ENCODE measurements at places on chromosomes 1 and 21.

DNA sequence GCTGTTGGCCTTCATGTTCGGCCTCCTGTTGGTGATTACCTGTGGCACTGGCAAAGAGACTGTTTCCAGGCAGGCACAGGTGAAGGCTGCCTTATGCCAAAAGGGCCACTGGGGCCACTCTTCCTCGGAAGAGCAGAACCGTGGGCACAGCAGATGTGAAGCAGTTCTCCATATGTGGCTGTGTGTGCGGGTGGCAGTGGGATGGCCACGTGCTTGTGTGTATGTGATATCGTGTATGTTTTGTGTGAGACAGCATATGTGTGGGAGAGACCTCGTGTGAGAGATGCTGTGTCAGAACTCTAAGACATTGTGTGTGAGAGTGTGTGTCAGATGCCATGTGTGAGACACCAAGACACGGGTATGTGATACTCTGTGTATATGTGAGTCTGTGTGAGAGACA, 53.4 kb upstream of the KDM4A start:
- DNase-seq, result no peak

DNA sequence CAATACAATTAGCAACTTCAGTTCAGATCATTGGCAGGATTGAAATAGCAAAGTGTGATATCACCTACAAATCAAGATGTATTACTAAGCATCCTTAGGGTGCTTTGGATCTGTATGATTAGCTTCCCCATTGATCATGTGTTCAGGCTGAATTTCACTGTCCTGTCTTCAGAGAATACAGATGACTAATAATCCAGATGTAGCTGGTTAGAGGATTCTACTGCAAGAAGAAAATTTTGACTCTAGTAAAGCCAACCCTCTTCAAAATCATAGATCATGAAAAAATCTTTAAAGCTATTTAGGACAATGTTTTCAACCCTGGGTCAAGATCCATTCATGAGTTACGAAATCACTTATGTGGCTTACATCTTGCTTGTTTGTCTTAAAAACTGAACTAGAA, 184.4 kb downstream of the PTGER3 start:
- peak; percentile 59 for DNase-seq

DNA sequence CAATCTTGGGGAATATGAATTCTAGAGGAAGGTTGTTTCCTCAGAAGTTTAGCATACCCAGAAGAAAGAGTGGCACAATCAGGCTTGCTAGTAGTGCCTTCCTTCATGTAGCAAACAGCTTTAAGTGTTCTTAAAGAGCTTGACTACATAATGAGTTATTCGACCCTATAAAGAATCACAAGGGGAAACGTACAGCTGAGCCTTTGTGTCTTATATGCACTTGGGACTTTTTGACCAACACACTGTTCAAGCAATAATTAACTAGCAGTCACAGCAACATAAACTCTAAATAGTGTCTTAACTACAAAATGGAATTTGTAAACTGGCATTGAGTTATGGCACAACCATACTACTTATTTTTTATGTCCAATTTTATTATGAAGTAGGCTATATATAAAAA, 86.1 kb downstream of the TTLL7 start:
- DNase-seq, result no peak

GRCh38 chr1:51568231-51568935, 48.5 kb upstream of the OSBPL9 start:
- no peak for DNase-seq

DNA sequence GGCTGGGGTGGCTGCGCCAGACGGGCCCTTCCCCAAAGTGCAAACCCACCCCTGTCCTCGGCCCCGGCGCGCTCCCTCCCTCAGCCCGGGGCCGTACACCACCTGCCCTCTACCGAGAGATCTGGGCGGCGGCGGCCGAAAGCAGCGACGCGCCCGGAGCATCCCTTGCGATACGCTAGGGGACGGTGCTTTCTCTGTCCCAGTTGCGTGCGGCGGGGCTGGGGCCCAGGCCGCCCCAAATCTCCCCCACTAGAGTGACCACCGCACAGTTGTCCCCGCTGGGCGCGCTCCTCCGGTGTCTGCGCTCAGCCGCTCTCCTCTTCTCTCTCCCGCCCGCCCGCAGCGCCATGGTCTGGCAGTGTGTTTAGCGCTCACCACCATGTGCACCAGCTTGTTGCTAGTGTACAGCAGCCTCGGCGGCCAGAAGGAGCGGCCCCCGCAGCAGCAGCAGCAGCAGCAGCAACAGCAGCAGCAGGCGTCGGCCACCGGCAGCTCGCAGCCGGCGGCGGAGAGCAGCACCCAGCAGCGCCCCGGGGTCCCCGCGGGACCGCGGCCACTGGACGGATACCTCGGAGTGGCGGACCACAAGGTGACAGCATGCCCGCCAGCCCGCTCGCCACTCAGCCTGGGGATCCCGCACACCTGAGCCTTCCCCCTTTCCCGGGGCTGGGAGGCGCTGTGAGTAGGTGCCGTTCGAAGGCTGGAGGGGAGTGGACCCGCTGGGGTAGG, 1.0 kb downstream of the ST6GALNAC5 start:
- DNase-seq, result peak; percentile 58

- peak; percentile 81 for DNase-seq
These were observed 7.7 kb upstream of the HTR1D start for GRCh38 chr1:23224739-23225648.

GRCh38 chr1:181759481-181759880, 276.2 kb downstream of the CACNA1E start:
- DNase-seq, result no peak

DNA sequence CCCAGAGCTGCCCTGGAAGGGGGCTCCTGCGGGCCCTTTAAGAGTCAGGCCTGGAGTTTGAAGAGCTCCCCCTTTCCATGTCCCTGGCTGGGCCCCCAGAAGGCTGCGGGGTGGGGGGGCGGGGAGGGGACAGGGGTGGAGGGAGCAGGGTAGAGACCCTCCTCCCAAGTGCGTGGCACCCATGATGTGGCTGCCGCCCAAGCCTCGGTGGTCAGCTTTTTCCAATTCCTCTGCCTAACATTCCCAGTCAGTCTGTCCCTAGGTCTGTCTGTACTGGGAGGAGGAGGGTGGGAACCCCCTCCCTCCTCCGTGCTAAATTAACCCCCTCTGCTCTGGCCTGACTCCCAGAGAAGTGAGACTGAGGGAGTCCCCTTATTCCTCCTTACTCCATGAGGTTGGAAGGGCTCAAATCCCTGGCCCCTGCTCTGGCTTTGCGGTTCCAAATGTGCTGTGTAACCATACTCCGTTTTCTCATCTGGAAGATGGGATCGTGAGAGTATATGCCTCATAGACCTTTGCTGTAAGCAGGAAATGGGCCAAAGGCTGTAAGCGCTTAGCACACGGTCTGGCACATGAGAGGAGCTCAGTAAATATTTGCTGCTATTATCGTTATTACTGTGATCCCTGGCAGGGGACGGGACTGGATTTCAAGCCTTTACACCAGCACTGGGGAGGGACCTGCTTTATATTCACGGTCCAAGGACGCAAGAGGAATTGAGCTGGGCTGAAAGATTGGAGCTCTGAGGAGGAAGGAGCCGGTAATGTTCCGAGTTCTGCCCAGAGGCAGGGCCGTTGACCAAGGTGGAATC, 658 bp upstream of the COL16A1 start:
- peak; percentile 80 for DNase-seq

DNA sequence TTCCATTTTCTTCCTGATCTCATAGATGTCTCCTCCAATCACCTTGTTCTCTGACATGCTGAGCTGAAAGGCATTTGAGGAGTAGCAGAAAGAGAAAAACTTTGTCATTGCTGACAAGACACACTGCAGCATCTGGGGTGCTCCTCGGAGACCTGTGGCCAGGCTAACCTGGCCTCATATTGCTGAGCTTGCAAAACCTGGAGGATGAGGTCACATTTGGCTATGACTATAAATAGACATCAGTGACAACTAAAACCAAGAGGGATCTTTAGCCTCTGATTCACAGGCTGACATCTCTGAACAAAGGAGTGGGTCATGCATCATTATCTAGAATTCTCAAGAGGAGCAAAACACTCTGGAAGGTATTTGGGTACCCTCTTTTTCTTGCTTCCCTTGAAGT, 83.7 kb downstream of the PROX1 start:
- DNase-seq, result no peak

DNA sequence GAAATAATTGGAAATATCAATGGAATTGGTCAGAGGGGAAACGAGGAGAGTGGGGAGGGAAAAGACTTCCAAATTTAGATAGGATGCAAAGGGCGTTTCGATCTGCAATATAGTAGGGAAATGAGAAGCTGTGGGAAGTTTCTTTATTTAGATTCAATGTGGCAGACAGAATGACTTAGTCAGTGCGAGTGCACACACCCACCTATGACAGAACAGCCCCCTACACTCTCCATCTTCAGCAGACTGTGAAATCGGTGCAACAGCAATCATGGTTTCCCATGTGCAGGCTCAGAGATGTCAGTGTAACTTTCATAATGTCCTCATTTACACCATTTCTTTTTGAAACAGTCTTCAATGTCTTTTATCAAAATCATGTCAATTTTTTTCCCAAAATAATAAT, 46.0 kb downstream of the DIP2A start:
- no peak for DNase-seq

- no peak for DNase-seq
These were observed 1.2 kb downstream of the FCAMR start for GRCh38 chr1:206969090-206969489.

Measured in AG10803 (cell line).